IgD-negative memory B cell (primary cell): ENCODE measurements at places on chromosomes 12 and 14. TPM values are rescaled to one million over a fixed set of nuclear protein-coding genes. Genes with fewer than 3 reads are reported as not detected.

TAS2R7 gene
- not detected for polyA plus RNA-seq

FAM186B gene
- polyA plus RNA-seq: 0.16 TPM

A2ML1 gene
- not detected for polyA plus RNA-seq

NEDD1 gene
- 26.5 TPM for polyA plus RNA-seq

RFX4 gene
- not detected for polyA plus RNA-seq
